ENCODE measurements at places on chromosomes 3 and 15.

- no peak for DNase-seq
Measured at GRCh38 chr3:16520970-16521881, 7.7 kb upstream of the RFTN1 start.

DNA sequence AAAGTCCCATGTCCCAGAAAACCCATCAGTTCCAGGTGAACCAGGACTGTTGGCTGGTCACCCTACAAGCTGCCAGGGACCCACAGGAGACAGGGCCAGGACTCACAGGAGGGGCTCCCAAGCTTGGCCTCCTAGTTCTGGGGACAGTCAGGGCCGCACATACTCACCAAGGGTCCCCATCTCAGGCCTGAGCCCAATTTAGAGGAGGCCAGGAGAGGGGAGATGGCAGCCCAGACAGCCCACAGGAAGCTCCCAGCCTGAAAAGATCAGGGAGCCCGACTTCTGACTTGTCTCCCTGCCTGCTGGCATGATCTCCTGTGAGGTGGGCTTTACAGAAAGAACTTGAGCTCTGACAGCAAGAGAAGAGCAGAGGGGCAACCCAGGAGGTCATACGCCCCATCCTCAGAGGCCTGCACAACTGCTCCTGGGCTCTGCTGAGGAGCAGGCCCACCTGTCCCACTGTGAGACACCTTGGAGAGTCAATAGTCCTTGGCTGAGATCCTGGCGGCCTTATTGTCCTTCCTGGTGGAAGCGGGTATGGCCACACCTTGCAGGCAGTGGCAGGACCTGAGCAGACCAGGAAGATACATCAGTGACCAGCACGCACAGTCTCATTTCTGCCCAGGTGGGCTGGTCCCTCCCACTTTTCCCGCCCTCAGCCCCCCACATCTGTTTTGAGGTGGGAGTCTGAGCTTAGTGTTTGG, 2.5 kb upstream of the ISLR start:
- no peak for DNase-seq

DNA sequence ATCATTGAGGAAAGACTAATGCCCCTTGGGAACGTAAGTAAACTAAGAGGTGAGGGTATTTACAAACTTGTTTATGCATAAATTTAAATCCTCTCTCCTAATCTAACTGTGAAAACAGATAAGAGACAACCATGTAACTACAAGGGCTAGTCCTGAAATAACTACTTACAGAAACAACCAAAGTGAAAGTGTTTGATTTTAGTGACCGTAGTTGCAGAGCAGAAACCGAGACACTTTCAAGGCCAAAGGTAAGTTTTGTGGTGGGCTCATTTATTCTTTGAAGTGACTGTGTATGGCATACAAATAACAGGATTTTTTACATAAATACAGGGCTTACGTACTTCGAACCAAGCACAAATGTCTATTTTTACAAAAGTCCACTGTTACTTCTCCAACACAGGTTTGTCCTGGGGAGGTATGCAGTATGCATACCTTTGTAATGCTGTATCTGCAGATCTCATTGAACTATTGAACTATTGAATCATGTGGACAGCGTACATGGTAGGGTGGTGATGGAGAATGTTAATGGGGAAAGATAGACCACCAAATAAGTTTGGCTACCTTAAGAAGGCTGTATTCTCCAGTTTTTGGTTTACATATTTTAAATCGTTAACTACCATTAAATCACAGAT, 99.6 kb upstream of the RBMS3 start:
- DNase-seq, result no peak

DNA sequence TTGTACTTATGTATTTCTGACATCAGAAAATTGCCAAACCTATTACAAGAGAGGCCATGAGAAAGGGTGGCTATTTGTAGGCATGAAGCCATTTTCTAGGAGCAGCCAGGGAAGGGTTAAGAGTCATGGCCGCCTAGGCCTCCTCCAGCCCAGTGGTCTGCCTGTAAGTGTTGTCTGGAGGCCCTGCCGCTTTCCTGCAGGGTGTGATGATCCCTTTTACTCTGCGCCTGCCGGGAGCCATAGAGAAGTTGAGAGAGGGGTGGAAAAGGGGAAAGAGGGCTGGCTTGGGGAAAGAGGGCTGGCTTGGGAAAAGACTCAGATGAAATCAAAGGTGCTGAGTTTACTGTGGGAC, 29.1 kb upstream of the KCTD6 start:
- no peak for DNase-seq

- no peak for DNase-seq
Measured at GRCh38 chr15:35479423-35479822, 66.5 kb downstream of the DPH6 start.

- DNase-seq, result no peak
Measured at GRCh38 chr3:5430701-5431100, 243.2 kb downstream of the EDEM1 start.

DNA sequence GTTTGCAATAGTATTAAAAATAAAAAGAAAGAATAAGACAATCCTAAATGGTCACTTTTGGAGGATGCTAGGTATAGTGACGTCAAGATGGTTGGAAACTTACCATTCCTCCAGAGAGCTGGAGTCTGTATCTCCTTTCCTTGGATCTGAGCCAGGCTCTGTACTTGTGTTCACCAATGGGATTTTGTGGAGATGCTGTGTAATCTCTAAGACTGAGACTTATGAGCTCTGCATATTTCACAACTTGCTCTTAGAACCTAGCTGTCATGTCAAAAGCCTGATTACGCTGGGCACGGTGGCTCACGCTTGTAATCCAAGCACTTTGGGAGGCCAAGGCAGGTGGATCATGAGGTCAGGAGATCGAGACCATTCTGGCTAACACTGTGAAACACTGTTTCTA, 126.8 kb upstream of the CLSTN2 start:
- DNase-seq, result no peak

DNA sequence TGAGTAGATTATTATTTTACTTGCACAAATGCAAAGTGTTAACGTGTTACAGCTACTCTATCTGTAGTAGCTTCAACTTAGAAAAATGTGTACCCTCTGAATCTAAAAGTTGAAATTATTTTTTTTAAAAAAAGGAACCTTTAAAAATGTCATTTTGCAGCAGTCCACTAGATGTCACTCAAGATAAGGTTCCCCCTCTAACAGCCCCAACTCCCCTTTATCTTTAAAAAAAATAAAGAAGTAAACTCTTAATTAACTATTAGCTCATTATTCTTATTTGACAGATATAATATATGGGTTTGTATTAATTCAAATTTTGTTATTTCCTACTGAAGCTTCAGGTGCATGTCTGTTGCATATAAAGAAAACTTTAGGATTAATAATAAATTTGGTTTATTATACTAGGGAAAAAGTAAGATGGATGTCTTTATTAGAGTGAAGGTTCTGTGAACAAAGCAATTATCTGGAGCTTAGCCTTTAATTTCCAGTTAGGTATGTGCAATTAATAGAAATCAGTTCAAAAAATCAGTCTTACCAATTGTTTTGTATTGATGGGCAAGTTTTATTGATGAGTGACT, 288.5 kb downstream of the VGLL3 start:
- DNase-seq, result no peak

All from spleen (tissue), 13 donors.